ENCODE measurements at places on chromosomes 2 and 18.

- DNase-seq, result no peak
These were observed 385.0 kb upstream of the KLHL29 start for GRCh38 chr2:22999951-23000350.

GRCh38 chr2:65999796-66000195 lies 435.1 kb upstream of the MEIS1 start:
- no peak for DNase-seq

DNA sequence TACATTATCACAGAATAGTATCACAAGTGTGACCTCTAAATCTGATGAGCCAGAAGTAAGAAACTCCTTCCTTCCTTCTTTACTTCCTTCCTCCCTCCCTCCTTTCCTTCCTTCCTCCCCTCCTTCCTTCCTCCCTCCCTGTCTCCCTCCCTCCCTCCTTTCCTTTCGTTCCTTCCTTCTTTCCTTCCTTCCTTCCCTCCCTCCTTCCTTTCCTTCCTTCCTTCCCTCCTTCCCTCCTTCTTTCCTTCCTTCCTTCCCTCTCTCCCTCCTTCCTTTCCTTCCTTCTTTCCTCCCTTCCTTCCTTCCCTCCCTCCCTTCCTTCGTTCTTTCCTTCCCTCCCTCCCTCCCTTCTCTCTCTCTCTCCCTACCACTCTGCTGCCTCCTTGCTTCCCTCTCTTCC lies 359.2 kb downstream of the OSR1 start:
- no peak for DNase-seq

- DNase-seq, result no peak
These were observed 596.6 kb downstream of the XIRP2 start for GRCh38 chr2:167484875-167485274.

DNA sequence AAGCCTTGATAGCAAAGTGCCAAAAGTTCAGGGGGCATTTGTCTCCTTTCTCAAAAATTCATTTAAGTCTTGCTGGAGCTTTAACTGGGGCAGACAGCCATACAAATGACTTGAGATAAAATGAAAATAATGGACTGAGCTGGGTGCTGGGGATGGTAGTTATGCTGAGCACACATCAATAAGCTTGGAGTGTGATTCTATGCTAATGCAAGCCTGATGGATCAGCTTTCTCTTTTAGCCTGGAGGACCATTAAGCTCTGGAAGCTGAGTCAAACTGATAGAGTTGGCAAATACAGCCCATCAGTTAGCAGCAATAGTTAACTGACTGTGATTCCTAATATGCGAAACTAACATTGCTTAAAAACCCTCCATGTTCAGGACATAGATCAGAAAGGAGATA lies 98.0 kb downstream of the CAMKMT start:
- no peak for DNase-seq

- DNase-seq, result no peak
These were observed 118.4 kb upstream of the DAPL1 start for GRCh38 chr2:158676696-158677095.

GRCh38 chr18:7904529-7904928 lies 337.4 kb downstream of the PTPRM start:
- peak; percentile 66 for DNase-seq
